ENCODE measurements at places on chromosomes 4 and X. TPM values are rescaled to one million over a fixed set of nuclear protein-coding genes. Genes with fewer than 3 reads are reported as not detected.
A peak's percentile ranks its signal among the peaks of the same experiment; 100 is the strongest.

The TMEM271 gene
- not detected for total RNA-seq

The LEF1 gene
- 0.47 TPM for total RNA-seq

The FAM241A gene
- 11.3 TPM for total RNA-seq

DNA sequence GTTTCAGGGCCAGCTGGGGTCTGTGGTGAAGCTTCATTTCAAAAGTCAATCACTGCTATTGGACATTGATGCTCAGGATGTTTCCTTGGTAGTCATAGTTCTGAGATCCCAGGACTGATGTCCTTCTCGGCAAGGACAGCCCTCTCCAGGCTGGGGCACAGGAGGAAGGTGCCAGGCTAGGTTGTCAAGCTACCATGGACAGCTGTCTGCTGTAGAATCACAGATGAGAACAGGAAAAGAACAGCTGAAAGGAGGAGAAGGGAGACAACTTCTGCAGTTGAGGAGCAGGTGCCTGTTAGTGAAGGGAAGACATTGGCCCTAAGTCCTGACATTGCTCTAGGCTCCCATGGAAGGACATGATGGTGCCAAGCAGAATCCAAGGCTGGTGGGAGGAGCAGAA lies 58.0 kb downstream of the XAGE2 start:
- no peak for DNase-seq

GRCh38 chrX:102515975-102516941 lies at the start of gene TMSB15A:
Gene TMSB15A, minus strand, starts transcription at chrX:102516739.
- DNase-seq, result peak; percentile 80

The DUX4 gene
- total RNA-seq, result not detected

The ACOT9 gene
- total RNA-seq, result 41.8 TPM

DNA sequence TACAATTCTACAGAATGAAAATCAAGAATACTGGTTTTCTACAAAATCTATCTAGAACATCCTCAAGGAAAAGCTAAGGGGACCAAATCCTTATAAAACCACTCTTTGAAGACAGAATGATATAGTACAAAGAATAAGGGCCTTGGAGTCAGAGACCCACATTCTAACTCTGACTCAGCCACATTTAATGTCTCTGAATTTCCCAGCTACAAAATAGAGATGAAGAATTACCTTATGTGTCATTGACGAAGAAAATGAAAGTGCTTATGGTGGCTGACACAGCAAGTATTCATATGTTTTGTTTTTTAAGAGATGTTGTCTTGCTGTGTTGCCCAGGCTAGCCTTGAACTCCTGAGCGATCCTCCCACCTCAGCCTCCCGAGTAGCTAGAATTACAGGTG lies 35.9 kb upstream of the CXorf38 start:
- DNase-seq, result no peak

The SLC49A3 gene
- total RNA-seq, result 12.6 TPM

GRCh38 chr4:182928061-182928460 lies 10.9 kb upstream of the DCTD start:
- no peak for DNase-seq

GRCh38 chr4:6379767-6380745 lies 92.4 kb downstream of the PPP2R2C start:
- DNase-seq, result peak; percentile 7

GRCh38 chrX:16700734-16701133 lies 11.7 kb downstream of the CTPS2 start:
- DNase-seq, result no peak

- no peak for DNase-seq
These were observed 91.6 kb downstream of the TSPAN7 start for GRCh38 chrX:38652934-38653442.

The PROM1 gene
- total RNA-seq, result 3.2 TPM

- no peak for DNase-seq
These were observed 16.7 kb downstream of the IRF2 start for GRCh38 chr4:184457535-184458249.

GRCh38 chr4:92236877-92237276 lies 66.9 kb upstream of the GRID2 start:
- no peak for DNase-seq

GRCh38 chr4:151961456-151961855 lies 200.6 kb upstream of the GATB start:
- DNase-seq, result no peak

DNA sequence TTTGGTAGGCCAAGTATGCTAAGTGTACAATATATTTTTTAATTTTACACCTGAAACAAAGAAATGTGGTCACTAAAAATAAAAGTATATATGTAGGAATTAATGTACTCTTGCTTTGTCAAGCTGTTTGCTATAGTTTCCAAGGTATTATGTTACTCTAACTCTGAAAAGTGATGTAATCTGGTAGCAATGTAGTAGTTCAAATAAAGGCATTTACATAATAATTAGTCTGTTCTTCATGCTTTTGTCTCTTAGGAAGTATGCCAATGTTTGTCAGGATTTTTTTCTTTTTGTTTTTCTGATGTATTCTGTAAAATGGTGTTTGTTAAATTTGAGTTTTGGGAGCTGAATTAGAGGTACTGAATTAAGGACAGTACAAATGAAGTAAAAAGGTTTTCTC lies 89.5 kb downstream of the PLS3 start:
- no peak for DNase-seq

The GABRQ gene
- not detected for total RNA-seq

DNA sequence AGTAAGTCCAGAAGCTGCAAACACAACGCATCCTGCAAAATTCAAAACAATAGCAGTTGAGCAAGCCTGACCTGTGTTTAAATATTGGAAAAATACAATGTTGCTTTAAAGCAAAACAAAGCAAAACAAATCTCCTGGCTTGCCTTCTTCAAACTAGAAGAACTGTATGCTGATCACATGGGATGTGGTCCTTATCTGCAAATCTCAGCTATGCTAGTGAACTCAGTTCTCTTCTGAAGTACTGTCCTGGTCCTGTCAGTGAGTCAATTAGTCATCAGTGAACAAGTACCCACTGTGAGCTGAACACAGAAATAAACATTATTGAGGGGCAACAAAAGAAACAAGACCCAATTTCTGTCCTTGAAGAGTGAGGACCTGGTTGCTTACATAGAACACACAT lies 522.5 kb downstream of the SMARCA1 start:
- DNase-seq, result no peak

The TBX22 gene
- not detected for total RNA-seq

DNA sequence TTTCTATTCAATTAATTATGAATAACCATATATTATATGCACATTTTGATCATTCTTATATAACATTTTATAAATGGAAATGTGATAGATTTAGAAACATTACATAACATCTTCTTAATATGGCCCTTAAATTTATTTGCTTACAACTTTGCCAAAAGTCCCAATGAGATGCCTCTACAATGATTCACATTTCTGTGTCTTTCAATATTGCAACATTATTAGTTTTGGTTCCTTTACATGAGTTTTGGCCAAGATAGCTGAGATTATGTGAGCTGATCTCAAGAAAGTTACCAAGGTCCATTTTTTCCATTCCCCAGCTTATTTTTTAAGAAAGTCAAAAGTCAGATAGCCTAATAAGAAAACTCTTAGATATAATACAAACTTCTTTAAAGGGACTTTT lies 361.2 kb downstream of the PCDH7 start:
- no peak for DNase-seq

DNA sequence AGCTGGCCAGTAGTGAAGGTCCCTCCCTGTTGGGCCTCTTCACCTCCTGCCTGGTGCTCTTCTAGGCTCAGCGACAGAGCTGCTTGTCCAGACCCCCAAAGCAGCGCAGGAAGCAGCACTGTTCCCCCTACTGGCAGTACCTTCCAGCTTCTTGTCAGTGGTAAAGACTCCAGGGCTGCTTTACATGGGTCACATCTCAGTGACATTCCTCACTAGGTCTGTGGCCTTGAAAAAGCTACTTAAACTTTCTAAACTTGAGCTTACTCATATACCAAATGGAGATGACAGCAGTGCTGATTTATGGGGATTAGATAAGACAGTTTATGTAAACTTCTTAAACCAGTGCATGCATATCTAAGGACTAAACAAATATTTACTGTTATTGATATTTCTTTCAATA lies 117.3 kb downstream of the FAT4 start:
- DNase-seq, result no peak

GRCh38 chrX:149461746-149462145 lies 43.4 kb downstream of the IDS start:
- DNase-seq, result no peak

The ARMCX1 gene
- 26.5 TPM for total RNA-seq

The PRKX gene
- 5.1 TPM for total RNA-seq

DNA sequence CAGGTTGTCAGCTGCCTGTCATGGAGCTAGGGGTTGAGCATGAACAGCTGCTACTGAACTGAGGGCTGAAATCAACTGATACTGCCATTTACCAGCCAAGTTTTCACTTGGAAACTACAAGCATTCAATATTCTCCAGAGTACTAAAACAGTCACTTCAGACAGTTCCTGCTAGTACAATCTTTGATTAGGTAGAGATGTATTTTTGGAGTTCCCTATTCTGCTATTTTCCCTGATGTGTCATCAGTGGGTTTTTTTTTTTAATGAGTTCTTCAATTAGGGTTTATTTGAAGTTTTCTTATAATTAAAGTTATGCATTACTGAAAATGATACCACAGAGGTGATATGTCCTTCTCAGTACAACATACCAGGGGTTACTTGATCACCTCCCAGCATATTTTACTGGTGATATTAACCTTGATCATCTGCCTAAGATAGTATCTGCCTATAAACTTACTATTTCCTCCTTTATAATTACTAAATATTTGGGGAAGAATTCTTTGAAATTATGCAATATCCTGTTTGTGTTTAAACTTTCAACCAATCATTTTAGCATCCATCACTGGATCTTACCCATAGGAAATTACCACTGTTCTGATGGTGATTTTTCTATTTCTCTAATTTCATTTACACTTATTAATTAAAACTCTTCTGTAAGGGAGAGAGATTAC lies 13.6 kb downstream of the PDCL2 start:
- no peak for DNase-seq

The SPATA4 gene
- total RNA-seq, result not detected

DNA sequence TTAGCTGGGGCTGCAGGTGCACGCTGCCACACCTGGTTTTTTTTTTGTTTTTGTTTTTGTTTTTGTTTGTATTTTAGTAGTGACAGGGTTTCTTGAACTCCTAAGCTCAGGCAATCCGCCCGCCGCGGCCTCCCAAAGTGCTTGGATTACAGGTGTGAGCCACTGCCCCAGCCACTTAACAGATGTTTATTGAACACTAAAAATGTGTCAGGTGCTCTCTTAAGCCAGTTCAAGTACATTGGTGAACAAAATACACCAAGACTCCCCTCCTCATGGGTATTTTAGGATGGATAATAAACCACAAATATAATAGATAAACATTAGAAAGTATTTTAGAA lies 69.9 kb downstream of the TRAPPC11 start:
- no peak for DNase-seq

- DNase-seq, result no peak
These were observed 88.7 kb downstream of the SLC16A2 start for GRCh38 chrX:74509989-74510388.

The UGT2A1 gene
- total RNA-seq, result not detected

GRCh38 chr4:160808174-160808573 lies 1355.6 kb downstream of the FSTL5 start:
- no peak for DNase-seq

DNA sequence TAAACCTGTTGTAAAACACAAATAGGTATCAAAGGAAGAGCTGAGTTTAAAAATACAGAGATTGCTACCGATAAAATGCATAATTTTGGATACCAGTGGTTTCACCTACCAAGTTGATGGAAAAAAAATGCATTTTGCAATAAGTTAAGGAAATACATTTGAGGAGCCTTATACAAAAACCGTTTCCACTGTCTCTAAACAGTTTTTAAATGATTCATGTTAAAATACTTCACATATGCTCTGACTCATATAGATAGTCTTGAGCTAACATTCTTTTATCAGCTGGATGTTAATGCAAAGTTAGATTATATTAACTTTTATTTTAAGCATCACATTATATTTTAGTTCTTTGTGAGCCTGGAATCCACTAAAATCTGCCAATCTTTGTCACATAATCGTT lies 50.6 kb upstream of the ANKRD17 start:
- no peak for DNase-seq

The RPGR gene
- total RNA-seq, result 4.0 TPM

The NOCT gene
- 10.1 TPM for total RNA-seq
